ENCODE measurements at places on chromosomes 4 and X. TPM values are rescaled to one million over a fixed set of nuclear protein-coding genes. Genes with fewer than 3 reads are reported as not detected.
A peak's percentile ranks its signal among the peaks of the same experiment; 100 is the strongest.

Gene SNCA
- 1.5 TPM for total RNA-seq

Gene GPC4
- total RNA-seq, result 21.3 TPM

Gene ENPP6
- total RNA-seq, result 2.0 TPM

Gene PRSS12
- total RNA-seq, result 0.14 TPM

Gene OPRPN
- not detected for total RNA-seq

GRCh38 chrX:85037114-85037513 lies 33.4 kb downstream of the APOOL start:
- no peaks in the 10 kb centered on the region for H3K27me3 ChIP-seq
- no peak overlapping the region for H3K27ac ChIP-seq
- no peak for DNase-seq
- no peaks in the 10 kb centered on the region for H3K4me1 ChIP-seq
- H3K4me3 ChIP-seq, result no peak overlapping the region

DNA sequence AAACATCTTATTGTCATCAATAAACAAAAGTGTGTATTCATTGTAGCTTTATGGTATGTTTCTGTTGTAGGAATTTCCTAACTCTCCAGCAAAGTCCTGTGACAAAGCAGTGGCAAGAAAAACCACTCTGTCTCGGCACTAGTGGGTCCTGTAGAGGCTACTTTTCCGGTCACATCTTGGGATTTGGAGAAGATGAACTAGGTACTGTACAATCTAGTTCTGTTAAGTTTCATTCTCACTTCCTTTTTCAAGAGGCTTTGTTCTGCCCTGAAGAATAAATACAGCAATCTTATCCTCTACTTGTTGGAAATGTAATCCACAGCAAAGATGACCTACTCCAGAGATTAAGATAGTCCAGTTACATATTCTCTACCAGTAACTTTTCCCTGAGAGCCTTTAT lies 69.3 kb downstream of the HHIP start:
- no peak overlapping the region for H3K4me3 ChIP-seq
- H3K27ac ChIP-seq, result no peak overlapping the region
- no peaks in the 10 kb centered on the region for H3K36me3 ChIP-seq
- H3K4me1 ChIP-seq, result no peaks in the 10 kb centered on the region

- no peak overlapping the region for H3K4me3 ChIP-seq
- H3K27me3 ChIP-seq, result no peaks in the 10 kb centered on the region
- H3K4me1 ChIP-seq, result no peaks in the 10 kb centered on the region
- no peak for DNase-seq
These were observed 63.1 kb upstream of the GPR78 start for GRCh38 chr4:8516996-8517550.

DNA sequence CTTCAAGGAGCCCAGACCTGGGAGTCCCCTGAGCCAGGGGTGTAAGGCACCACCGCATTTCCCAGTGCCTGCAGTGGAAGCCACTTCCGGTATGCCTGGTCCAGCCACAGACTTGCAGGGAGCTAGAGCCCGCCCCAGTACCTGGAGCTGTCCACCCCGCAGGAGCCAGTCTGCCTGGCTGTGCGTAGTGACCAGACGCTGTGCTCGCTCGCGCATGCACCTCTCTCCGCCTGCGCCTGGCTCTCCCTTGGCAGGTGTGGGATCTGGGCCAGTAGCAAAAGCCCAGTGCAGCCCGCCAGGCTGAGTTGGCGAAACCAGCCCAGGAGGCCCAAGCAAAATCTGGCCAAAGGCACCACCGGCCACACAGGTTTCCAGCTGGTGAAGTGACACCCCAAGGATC lies 973.7 kb upstream of the AGA start:
- no peaks in the 10 kb centered on the region for H3K36me3 ChIP-seq
- no peak overlapping the region for H3K27ac ChIP-seq
- H3K27me3 ChIP-seq, result no peaks in the 10 kb centered on the region

- H3K27ac ChIP-seq, result no peak overlapping the region
- DNase-seq, result no peak
- no peaks in the 10 kb centered on the region for H3K27me3 ChIP-seq
- H3K4me3 ChIP-seq, result no peak overlapping the region
These were observed 199.8 kb upstream of the FRG1 start for GRCh38 chr4:189740873-189741272.

DNA sequence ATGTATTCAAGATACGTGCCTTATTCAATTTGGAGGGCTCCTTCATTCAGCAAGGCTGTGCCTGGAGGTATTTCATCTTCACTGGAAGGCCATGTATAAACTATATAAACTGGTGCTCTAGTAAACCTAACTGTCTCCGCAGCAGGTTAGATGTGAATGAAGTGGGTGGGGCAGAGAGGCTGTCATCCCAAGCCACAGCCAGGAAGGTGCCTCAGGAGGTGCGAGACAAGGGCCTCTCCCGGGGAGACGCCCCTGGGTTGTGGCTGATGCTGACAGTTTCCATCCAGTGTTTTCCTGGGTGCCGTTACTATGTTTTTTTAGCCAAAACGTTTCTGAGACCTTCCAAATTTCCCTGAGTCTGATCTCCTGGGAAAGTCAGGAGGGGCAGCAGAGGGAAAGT lies 221.5 kb upstream of the RPL34 start:
- H3K27ac ChIP-seq, result no peak overlapping the region
- H3K36me3 ChIP-seq, result no peaks in the 10 kb centered on the region
- H3K4me1 ChIP-seq, result no peaks in the 10 kb centered on the region
- no peaks in the 10 kb centered on the region for H3K27me3 ChIP-seq
- DNase-seq, result no peak

DNA sequence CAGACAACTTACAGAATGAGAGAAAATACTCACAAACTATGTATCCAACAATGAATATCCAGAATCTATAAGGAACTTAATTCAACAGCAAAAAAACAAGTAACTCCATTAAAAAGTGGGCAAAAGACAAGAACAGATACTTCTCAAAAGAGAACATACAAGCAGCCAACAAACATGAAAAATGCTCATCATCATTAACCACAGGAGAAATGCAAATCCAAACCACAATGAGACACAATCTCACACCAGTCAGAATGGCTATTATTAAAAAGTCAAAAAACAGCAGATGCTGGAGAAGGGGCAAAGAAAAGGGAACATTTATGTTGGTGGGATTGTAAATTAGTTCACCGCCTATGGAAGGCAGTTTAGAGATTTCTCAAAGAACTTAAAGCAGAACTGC lies 150.3 kb downstream of the FGF16 start:
- no peak for DNase-seq
- H3K4me3 ChIP-seq, result no peak overlapping the region
- no peaks in the 10 kb centered on the region for H3K4me1 ChIP-seq
- H3K27me3 ChIP-seq, result no peaks in the 10 kb centered on the region

- no peaks in the 10 kb centered on the region for H3K27me3 ChIP-seq
- H3K4me1 ChIP-seq, result peaks cover 21% of the 10 kb centered on the region
- peak within 1 kb of the TSS; percentile 90 for H3K27ac ChIP-seq
- peak; percentile 88 for DNase-seq
These were observed at the start of gene ZNF141 for GRCh38 chr4:337143-337931. ZNF141 (plus strand) TSS chr4:337814; CDS start chr4:337984, 170 bp downstream.

DNA sequence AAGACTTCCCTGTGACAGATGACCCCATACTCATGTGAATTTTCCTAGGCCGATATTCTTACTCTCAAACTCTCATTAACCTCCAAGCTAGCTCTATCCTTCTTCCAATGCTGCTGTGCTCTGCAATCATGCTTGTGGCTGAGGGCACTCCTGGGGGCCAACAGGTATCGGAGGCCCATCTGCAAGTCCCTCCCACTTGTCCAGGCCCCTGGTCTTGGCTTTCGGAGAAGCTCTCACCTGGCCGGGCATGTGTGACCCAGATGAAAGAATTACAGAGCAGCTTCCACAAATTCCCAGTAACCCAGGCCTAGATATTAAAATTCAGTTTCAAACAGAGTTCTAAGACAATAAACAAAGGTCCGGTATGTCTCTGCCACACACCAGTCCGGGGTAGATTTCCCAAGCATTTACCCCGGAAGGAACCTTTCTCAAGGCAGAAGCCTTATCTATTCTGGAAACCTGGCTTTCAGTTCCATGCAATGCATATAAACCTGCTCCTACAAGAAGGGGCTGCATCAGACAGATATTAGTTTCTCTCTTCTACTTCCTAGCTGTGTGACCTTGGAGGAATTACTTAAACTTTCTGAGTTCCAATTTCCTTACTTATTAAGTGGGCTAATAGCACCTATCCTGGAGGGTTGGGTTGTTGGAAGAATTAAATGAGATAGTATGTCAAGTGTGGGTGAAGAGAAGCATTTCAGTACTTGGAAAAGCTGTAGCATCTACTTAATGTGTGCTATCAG lies 270.8 kb downstream of the PTTG2 start:
- DNase-seq, result no peak
- H3K27ac ChIP-seq, result no peak overlapping the region
- peaks cover 2% of the 10 kb centered on the region for H3K4me1 ChIP-seq
- H3K36me3 ChIP-seq, result no peaks in the 10 kb centered on the region

- H3K27me3 ChIP-seq, result no peaks in the 10 kb centered on the region
- H3K36me3 ChIP-seq, result no peaks in the 10 kb centered on the region
- no peak overlapping the region for H3K27ac ChIP-seq
- DNase-seq, result no peak
- no peaks in the 10 kb centered on the region for H3K4me1 ChIP-seq
These were observed 289.7 kb downstream of the TRIML1 start for GRCh38 chr4:188428935-188429334.

DNA sequence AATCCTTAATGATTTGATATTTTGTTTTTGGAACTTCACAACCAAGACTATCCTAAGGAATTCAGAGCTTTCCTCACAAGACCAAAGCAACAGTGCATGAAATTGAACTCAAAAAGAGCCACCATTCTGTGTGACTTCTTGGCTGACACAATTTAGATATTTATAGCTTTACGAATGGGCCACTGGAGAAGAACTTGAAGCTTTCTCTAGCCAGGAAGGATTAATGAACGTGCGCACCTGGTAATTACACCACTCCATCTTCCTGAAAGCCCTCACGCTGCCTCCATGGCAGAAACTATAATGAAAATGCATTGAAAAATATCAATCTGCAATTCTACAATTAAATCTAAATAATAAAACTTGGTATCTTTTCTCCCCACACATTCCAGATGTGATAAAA lies 1057.8 kb downstream of the DMD start:
- no peaks in the 10 kb centered on the region for H3K36me3 ChIP-seq
- H3K27me3 ChIP-seq, result no peaks in the 10 kb centered on the region
- H3K27ac ChIP-seq, result no peak overlapping the region
- no peak overlapping the region for H3K4me3 ChIP-seq
- DNase-seq, result no peak

DNA sequence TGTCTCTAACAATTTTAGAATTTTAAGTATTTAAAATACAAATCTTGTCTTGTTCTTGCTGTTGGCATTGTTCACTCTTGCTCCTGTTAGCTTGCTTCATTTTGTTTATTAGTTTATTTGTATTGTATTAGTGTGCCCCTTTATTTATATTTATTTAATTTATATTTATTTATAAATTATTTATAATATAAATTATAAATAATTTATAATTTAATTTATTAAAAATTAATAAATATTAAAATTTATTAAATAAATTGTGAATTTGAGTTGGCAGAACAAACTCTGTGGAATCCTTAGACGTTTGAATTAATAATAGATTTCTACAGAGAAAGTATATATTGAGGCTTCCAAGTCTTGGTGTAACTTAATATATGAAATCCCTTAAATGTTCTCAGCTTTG lies 331.4 kb downstream of the SPOCK3 start:
- no peak overlapping the region for H3K27ac ChIP-seq
- H3K27me3 ChIP-seq, result no peaks in the 10 kb centered on the region
- no peak for DNase-seq
- H3K36me3 ChIP-seq, result no peaks in the 10 kb centered on the region

GRCh38 chrX:148573119-148573518 lies 72.7 kb downstream of the AFF2 start:
- DNase-seq, result no peak
- H3K36me3 ChIP-seq, result no peaks in the 10 kb centered on the region
- H3K27ac ChIP-seq, result no peak overlapping the region
- H3K4me1 ChIP-seq, result no peaks in the 10 kb centered on the region
- no peak overlapping the region for H3K4me3 ChIP-seq

DNA sequence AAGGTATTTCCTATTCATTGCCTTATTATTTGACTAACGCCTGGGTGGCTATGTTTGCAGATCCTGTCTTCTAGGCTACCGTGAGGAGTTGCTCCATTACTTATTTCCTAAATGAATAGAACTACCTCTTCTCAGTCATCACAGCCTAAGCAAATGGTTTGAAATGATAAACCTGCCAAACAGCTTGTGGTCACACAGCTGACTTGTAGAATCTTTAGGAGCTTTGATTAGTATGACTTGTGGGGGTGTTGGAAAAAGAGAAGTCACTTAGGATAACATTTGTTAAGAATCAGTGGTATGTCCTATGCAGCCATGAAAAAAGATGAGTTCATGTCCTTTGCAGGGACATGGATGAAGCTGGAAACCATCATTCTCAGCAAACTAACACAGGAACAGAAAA lies 169.3 kb downstream of the PPARGC1A start:
- no peaks in the 10 kb centered on the region for H3K36me3 ChIP-seq
- H3K27ac ChIP-seq, result no peak overlapping the region
- no peak overlapping the region for H3K4me3 ChIP-seq
- DNase-seq, result no peak
- H3K4me1 ChIP-seq, result no peaks in the 10 kb centered on the region

DNA sequence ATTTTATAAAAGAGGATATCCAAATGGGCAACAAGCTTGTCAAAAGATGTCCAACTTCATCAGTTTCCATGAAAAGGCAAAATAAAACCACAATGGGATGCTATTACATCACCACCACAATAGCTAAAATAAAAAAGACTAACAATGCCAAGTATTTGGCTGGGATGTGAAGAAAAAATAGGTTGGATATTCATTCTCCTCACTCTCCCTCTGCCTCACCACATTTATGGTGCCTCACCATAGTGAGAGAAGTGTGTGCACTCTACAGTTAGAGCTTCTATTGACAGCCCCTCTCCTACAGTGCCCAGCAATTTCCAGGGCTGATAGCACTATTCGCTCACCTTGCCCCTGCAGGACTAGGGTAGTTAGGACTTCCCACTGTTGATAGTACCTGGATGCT lies 25.5 kb downstream of the VEGFC start:
- H3K4me1 ChIP-seq, result no peaks in the 10 kb centered on the region
- no peak overlapping the region for H3K4me3 ChIP-seq
- no peak for DNase-seq
- H3K36me3 ChIP-seq, result no peaks in the 10 kb centered on the region
- no peak overlapping the region for H3K27ac ChIP-seq
- no peaks in the 10 kb centered on the region for H3K27me3 ChIP-seq

DNA sequence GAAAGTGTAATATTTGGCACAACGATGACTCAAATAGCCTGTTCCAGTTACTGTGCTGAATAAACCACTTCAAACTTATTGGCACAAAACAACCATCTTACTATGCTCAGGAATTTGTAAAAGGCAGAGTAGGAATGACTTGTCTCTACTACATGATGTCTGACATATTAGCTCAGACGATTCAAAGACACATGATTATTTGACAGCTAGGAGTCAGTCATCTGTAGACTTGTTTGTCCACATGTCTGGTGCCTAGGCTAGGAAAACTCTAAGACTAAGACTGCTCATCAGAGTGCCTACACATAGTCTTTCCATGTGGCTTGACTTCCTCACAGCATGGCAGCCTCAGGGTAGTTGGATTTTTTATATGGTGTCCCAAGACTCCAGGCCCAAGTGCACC lies 154.5 kb downstream of the FANCB start:
- no peak overlapping the region for H3K27ac ChIP-seq
- H3K4me3 ChIP-seq, result no peak overlapping the region
- no peaks in the 10 kb centered on the region for H3K27me3 ChIP-seq
- H3K4me1 ChIP-seq, result no peaks in the 10 kb centered on the region

GRCh38 chrX:40154250-40154852 lies 56.6 kb upstream of the BCOR start:
- no peaks in the 10 kb centered on the region for H3K36me3 ChIP-seq
- DNase-seq, result no peak
- peak overlapping the region; percentile 74 for H3K4me3 ChIP-seq
- H3K27me3 ChIP-seq, result no peaks in the 10 kb centered on the region
- H3K27ac ChIP-seq, result no peak overlapping the region

- no peaks in the 10 kb centered on the region for H3K4me1 ChIP-seq
- DNase-seq, result no peak
- no peaks in the 10 kb centered on the region for H3K27me3 ChIP-seq
- no peak overlapping the region for H3K27ac ChIP-seq
These were observed 270.3 kb upstream of the CTSO start for GRCh38 chr4:156223985-156224384.
